ENCODE measurements at places on chromosomes 5 and 9.

- no peak for DNase-seq
These were observed 5.2 kb downstream of the ARSB start for GRCh38 chr5:78979909-78980308.

DNA sequence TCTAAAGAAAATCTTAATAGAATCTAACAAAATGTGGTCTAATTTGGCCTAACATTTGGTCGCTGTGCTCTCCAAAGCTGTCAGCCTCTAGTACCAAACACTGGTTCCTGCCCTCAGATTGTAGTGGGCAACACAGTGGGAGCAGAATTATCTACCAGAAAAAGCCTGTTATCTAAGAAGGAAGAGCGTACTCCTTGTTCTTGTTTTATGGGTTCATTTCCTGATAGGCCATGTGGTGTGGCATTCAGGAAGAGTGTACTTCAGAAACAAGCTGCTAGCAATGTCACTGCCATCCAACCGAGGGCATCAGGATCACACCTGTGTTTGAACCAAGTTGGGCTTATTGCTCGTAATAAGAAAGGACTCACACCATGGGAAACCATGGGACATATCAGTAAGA lies 487.9 kb upstream of the DAP start:
- no peak for DNase-seq

DNA sequence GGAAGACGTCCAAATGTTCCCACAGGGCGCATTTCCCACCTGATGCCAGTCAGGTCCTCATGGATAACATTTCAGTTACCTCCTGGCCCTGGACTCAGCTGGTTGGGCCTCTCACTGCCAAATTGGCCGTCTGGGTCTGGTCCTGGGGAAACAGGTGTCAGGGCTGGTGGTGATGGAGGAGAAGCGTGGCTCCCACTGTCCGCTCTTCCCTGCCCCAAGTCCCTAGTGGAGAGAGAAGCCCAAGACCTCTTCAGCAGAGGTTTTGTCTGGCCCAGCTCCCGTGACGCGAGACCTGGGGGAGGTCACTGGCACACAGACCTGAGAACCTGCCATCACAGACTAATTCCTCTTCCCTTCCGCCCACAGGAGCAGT lies 27.8 kb upstream of the PRDM12 start:
- no peak for DNase-seq

- DNase-seq: no peak
These were observed 220.6 kb upstream of the EDIL3 start for GRCh38 chr5:84605241-84605640.

GRCh38 chr5:115626445-115626823 lies 598 bp upstream of the TMED7 start:
- DNase-seq: no peak

- DNase-seq: no peak
These were observed 235.0 kb downstream of the GOLPH3 start for GRCh38 chr5:31939151-31939550.

DNA sequence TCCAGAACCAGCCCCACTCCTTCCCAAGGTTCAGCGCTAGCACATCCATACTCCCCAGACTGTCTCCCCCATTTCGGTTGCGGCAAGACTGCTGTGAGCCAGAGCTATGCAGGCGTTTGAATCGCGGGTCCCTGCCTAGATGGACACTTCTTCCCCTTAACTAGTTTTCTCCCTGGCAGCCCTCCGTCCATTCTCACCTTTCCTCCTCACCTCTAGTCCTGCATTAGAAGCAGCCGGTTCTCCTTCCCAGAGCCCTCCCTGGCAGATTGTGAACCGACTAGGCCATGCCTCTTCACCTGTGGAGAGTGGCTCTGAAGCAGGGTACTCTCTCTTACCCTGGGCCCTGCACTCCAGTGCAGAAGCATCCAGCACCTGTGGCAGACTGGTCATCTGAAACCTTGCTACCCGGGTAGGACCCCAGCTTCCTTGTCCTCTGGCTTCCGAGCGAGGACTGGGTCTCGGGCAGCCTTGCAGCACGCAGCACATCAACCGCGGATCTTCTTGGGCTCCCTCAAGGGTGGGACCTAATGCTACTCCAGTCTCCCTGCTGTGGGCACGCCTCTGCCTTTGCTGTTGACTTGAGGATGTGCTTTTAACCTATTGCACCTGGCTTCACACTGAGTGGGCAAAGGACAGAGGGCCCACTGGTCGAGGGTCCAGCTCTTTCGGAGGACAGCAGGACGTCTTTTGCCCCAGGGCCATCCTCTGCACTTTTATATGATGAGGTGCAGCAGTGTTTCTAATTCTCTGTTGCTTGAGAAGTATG lies 183.6 kb downstream of the AOPEP start:
- no peak for DNase-seq

DNA sequence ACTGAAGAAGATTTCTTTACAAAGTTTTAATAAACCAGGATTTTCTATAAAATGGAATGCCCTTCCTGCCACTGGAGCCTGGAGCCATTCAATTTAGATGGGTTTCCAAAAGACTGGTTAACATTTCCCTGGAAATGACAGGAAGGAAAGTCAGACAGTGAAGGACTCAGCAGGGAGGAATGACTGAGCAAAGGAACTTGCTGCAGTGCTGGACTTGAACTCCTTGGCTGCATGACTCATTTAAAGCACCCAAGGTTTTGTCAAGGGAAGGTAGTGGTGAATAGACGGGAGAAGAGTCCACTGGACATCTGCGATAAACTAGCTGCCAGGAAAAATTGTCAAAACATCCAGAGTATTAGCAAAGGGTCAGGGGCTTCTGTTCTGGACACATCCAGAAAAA lies 163.8 kb upstream of the SLC28A3 start:
- DNase-seq: no peak

DNA sequence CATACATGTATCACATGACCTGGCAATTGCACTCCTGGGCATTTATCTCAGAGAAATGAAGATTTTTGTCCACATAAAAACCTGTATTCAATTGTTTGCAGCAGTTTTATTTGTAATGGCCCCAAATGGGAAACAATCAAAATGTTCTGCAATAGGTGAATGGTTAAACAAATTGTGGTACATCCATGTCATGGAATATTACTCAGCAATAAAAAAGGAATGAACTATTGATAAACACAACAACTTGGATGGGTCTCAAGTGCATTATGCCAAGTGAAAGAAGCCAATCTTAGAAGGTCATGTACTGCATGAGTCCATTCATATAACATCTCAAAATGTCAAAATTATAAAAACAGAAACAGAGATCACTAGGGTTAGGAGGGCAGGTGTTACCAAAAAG lies 1.5 kb upstream of the NDUFS4 start:
- no peak for DNase-seq

DNA sequence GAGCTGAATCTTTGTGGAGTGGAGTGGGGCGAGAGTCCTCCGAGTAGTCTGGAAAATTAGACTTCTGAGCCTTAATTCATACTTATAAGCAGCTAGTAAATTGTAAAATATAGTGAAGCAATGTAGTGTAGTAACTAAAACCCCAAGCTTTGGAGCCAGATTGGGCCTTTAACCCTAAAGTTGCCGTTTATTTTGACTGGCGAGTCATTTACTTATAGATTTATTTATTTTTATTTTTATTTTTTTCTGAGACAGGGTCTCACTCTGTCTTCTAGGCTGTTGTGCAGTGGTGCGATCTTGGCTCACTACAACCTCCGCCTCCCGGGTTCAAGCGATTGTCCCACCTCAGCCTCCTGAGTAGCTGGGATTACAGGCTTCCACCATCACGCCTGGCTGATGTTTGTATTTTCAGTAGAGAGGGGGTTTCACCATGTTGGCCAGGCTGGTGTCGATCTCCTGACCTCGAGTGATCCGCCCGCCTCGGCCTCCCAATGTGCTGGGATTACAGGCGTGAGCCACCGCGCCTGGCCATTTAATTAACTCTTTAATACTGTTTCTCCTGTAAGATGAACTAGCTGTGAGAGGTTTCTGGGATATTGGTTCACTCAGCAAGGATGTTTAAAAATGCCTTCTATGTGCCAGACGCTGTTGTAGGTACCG lies 687 bp upstream of the RPS23 start:
- DNase-seq: no peak

DNA sequence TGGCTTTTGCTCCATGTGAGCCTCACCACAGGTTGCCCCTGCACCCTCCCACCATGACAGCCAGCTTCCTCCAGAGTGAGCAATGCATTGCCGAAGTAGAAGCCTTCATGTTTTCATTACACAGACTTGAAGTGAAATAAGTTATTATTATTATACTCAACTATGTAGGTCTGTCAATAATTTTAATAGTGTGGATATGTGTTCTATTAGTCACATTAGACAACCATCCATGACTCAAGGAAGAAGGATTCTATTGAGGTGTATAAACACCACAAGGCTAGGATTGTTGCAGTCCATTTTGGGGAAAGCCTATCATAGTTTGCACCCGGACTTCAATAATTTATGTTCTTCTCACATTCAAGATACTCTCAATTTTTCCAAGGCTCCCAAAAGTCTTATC lies 369.5 kb downstream of the TAF11L14 start:
- no peak for DNase-seq

GRCh38 chr9:84756731-84757130 lies 87.2 kb downstream of the NTRK2 start:
- no peak for DNase-seq

- no peak for DNase-seq
These were observed 328.6 kb upstream of the SLC24A2 start for GRCh38 chr9:20117482-20117881.

- DNase-seq: no peak
These were observed 7.2 kb downstream of the IRGM start for GRCh38 chr5:150853561-150853960.

DNA sequence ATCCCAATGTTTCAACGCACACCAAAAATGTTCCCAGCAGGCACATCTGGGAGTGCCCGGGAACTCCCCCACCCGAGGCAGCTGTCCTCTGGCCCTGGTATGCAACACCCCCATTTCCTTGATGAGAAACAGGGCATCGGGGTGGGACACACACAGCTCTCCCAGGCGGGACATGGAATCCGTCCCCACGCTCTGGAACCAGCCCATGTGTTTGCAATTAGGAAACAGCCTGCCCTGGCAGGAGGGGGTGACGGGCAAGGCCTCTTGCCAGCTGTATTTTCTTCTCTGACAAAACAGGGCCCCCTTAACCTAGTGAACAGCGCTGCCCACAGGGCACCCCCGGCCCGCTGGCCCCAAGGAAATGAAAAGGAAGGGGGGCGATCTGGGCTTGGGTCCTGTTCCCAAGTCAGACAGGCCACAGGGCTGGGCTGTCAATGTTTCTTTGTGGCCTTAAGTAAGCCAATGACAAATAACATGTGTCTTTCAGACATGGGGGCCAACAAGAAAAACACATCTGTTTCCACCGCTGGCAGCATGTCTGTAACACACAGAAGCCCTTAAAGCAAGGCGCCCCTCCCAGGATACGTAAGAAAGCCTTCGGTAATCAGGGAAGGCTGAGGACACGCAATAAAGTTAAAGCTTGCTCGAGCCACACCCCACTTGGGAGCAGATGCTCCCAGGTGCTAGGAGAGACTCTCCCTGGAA lies 125.3 kb downstream of the ROR2 start:
- DNase-seq: no peak

GRCh38 chr5:5344051-5344571 lies 78.4 kb upstream of the ICE1 start:
- no peak for DNase-seq

- DNase-seq: no peak
These were observed 71.9 kb downstream of the CDK5RAP2 start for GRCh38 chr9:120507936-120508510.

DNA sequence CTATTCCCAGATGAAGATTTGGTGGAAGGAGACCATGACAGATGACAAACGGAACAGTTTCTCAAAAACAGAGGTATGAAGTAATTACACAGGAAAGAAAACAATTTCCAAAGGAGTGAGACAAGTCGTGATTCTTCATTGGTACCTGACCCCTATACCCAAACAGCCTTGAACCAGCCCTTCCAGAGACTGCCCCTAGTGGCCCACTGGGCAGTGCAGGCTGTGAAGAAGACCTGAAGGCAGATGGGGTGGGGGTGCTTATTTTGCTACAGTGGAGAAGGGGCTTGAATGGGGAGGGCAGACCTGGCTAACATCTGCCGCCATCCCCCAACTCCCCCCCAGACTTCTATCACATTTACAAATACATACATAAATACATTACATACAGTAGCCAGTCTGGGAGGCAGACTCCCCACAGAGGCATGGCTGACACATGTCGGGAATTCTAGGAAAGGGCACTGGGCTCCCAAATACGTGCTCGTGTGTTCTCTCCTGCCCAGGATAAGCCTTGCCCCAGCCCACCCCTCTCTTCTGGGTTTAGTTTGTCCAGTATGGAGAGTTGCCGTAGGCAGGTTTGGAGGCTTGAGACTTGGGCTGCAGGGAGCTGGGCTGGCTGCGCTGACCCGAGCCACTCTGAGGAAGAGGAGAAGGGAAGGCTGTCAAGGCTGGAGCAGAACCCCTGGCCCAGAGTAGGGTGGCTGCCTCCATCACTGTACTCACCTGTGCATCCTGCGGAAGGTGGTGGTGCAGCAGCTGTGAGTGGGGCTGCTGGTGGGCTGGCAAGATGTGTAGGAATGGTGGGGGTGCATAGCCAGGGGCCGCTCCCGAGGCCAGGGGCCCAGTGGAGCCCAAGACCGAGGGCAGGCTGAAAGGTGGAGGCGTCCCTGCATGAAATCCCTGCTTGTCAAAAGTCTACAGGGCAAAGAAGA lies 105.3 kb downstream of the UBE2R2 start:
- no peak for DNase-seq

- DNase-seq: no peak
These were observed 92.2 kb downstream of the DOCK8 start for GRCh38 chr9:306907-307306.

- DNase-seq: no peak
These were observed 3.2 kb upstream of the ACOT12 start for GRCh38 chr5:81397176-81397575.

DNA sequence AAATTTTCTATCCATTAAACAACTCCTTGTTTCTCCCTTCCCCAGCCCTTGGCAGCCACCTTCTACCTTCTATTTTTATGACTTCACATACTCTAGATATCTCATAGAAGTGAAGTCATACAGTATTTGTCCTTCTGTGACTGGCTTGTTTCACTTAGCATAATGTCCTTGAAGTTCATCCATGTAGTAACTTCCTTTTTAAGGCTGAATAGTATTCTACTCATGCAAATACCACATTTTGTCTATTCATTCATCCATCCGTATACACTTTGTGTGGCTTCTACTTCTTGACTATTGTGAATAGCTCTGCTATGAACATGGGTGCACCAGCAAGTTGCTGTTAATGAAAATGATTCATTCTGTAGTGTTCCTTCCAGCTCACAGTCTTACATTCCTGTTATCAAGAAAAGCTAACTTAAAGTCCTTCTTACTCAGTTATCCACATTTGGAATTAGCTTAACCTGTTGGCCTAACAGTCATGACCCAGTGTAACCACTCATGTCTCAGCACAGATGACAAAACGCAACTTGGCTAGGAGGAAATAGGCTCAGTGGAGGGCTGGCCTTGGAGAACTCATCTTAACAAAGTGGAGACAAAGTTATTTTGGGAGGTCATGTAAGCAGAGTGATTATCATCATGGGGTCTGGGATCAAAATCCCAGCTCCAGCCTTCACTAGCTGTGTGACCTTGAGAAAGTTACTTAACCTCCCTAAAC lies 129.7 kb upstream of the MAP3K1 start:
- DNase-seq: no peak

DNA sequence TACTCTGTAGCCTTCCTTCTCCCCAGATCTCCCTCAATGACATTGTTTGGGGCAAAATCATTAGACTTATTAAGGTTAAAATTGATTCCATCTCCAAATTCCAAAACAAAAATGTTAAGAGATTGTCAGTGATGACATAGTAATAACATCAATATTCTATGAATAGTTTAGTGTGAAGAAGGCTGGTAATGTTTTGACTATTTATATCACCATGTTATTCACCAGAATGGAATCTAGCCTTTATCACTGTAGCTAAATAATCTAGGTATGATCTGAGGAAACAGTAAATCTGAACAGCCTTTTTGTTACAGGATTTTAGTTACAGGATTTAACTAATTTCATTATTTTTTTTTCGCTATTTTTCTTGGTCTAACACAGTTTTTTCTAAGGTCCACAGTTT lies 929 bp upstream of the PLPP6 start:
- DNase-seq: no peak

All from NCI-H2029 (cell line).